Fibroblast of skin of scalp (primary cell): ENCODE measurements at places on chromosomes 2 and 18.
A peak's percentile ranks its signal among the peaks of the same experiment; 100 is the strongest.

DNA sequence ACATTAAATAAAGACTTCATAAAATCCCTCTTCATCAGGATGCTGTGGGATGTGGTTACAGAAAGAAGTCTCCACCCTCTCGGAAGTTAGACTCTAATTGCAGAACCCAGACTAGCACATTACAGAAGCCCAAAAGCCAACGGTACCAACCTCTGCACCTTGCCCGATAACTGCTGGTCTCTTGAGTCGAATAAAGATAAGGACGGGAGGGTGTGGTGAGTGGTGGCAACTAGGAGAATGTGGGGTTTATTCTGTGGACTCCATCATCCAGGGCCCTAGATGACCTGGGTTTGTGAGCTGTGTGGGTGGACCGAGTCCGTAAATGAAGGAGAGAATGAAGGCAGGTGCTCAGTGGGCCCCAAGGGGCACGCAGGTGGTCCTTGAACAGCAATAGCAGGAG is 462.8 kb upstream of the ID2 start:
- no peak for DNase-seq

GRCh38 chr2:46548103-46548486 is 68.7 kb downstream of the TMEM247 start:
- DNase-seq = no peak

- peak; percentile 67 for DNase-seq
Observed at GRCh38 chr18:28767727-28768211, 590.8 kb upstream of the CDH2 start.

GRCh38 chr18:2536493-2536892 is 34.8 kb downstream of the METTL4 start:
- peak; percentile 73 for DNase-seq

- DNase-seq = no peak
Observed at GRCh38 chr2:202378001-202378400, 1.9 kb downstream of the BMPR2 start.

- DNase-seq = no peak
Observed at GRCh38 chr2:32516567-32516966, 111.3 kb upstream of the TTC27 start.

GRCh38 chr2:78676921-78677696 is 348.4 kb upstream of the REG3G start:
- DNase-seq = no peak

DNA sequence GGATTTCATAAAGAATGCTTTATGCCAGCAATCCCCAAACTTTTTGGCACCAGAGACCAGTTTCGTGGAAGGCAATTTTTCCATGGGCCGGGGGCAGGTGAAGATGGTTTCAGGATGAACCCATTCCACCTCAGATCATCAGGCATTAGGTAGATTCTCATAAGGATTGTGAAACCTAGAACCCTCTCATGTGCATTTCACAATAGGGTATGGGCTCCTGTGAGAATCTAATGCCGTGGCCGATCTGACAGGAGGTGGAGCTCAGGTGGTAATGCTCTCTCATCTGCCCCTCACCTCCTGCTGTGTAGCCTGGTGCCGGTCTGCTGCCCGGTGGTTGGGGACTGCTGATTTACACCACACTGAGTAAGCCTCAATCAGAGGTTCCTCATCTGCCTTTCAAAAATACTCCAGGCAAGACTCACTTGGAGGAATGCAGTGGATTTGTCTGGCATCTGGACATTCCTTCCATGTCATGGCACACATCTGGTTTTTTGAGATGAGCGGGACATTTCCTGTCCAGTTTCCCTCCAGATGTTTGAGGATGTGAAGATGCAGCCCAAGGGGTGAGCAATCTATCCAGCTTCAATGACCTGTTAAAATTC is 185.8 kb downstream of the VAPA start:
- DNase-seq = peak; percentile 74

- DNase-seq = peak; percentile 89
Observed at GRCh38 chr2:237932731-237933131, 34.1 kb upstream of the UBE2F start.

DNA sequence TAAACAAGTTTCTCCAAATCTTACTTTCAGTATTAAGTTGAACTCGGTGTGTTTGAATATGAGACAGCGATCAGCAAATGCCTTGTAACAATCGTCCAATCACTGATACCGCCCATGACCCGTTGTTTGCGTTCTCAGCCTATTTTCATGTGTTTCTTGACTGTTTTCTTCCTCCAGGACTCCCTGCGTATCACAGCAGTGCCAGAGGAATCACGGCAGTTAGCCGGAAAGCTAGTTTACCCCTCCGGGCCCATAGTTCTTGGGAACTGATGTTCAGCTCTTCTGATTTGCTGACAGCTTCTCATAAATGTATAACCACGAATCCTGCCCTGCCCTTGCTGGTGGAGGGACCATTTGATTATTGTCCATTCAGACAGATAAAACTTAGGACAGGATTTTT is 42.2 kb upstream of the TPO start:
- DNase-seq = no peak

DNA sequence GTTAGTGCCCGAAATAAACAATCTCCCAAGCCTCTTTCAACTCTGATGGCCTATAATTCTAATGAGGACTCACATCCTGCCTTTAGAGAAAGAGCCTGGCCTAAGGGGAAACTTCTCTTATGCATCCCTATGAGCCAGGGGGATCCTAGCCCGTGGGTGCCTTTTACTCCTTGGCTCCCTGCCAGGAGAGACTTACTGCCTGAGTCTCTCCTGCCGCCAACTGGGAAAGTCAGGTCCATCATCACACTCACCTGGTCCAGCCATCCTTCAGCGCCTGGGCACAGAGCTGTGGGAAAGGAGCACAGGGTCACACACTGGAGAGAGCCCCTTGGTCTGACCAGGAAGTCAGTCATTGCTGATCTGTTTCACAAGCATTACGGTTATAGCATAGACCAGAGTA is 24.1 kb downstream of the ENOSF1 start:
- DNase-seq = no peak

GRCh38 chr18:59767732-59768131 is 70.5 kb upstream of the CCBE1 start:
- no peak for DNase-seq

DNA sequence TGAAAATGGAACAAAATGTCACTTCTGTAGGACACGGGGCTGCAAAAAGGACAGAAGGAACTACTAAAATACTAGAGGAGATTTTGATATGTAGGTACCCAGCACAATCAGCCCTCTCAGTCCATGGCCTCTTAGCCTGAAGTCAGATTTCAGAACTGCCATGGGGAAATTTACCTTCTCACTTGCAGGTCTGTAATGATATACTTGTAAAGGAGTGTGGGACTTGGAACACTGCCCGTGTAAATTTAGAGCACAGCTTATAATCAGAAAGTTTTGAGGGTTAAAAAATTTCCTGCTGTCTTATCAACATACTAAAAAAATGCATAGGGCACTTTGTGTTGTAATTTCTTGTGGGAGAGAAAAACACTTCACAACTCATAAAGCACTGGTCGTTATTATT is 60.6 kb downstream of the ZEB2 start:
- DNase-seq = no peak

DNA sequence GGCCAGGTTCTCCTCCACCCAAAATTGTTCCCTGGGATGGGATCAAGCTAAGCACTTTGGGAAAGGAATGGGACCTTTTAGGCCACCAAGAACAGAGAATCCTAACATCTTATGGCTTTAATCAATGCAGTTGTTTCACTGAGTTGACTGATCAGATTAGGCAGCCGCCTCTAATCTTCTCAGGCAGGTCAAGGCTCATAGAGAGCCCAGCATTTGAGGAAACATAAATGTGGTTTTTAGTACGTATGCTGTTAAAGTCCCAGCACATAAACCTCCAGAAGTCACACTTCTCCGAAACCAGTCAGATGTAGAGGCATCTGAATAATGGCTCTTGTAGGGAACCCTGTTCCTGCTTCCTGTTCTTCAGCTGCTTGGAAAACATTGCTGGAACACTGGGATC is 99.5 kb upstream of the RMDN2 start:
- no peak for DNase-seq

DNA sequence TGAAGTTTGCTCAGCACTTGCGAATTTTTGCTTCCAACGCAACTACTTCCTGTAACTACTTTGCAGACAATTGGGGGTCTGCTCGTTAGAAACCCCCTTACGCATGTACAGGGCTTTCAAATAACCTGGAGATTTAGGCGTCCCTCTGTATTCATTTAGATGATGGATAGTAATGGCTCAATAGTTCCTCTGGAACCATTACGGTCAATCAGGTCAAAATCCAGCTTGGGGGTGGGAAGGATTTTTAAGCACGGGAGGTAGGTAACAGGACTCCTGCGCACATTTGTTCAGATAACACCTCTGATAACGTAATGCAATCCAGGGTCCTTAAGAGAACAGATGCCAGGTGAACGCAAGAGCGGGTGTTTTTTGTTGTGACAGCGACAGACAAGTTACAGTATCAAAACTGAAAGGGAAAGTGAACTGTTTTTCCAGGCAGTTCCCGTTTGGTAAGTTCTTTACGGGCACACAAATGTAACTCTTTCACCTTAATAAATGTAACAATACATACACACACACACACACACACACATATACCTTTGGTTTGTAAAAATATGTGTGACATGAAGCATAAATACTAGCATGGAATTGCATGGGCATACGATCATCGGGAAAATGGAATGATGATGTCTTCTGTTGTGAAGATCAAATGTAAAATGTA is 3.8 kb upstream of the OSR1 start:
- peak; percentile 17 for DNase-seq

GRCh38 chr2:158300394-158300793 is 156.2 kb downstream of the CCDC148 start:
- no peak for DNase-seq

- DNase-seq = no peak
Observed at GRCh38 chr2:95307036-95307435, 9.9 kb downstream of the KCNIP3 start.
